Panc1 (cell line): ENCODE measurements at places on chromosomes 7 and 10.

GRCh38 chr10:118506671-118507590 lies 88.5 kb downstream of the PRLHR start:
- DNase-seq: no peak

GRCh38 chr10:35394934-35395333 lies 58.6 kb downstream of the CCNY start:
- no peak for DNase-seq

- DNase-seq: no peak
These were observed 53.1 kb upstream of the KMT2E start for GRCh38 chr7:104960741-104961448.

- no peak for DNase-seq
These were observed 76.4 kb downstream of the LARP4B start for GRCh38 chr10:855079-855478.

GRCh38 chr10:33212061-33212748 lies 122.3 kb downstream of the NRP1 start:
- DNase-seq: no peak

GRCh38 chr7:145474009-145474686 lies 638.3 kb upstream of the TPK1 start:
- no peak for DNase-seq

DNA sequence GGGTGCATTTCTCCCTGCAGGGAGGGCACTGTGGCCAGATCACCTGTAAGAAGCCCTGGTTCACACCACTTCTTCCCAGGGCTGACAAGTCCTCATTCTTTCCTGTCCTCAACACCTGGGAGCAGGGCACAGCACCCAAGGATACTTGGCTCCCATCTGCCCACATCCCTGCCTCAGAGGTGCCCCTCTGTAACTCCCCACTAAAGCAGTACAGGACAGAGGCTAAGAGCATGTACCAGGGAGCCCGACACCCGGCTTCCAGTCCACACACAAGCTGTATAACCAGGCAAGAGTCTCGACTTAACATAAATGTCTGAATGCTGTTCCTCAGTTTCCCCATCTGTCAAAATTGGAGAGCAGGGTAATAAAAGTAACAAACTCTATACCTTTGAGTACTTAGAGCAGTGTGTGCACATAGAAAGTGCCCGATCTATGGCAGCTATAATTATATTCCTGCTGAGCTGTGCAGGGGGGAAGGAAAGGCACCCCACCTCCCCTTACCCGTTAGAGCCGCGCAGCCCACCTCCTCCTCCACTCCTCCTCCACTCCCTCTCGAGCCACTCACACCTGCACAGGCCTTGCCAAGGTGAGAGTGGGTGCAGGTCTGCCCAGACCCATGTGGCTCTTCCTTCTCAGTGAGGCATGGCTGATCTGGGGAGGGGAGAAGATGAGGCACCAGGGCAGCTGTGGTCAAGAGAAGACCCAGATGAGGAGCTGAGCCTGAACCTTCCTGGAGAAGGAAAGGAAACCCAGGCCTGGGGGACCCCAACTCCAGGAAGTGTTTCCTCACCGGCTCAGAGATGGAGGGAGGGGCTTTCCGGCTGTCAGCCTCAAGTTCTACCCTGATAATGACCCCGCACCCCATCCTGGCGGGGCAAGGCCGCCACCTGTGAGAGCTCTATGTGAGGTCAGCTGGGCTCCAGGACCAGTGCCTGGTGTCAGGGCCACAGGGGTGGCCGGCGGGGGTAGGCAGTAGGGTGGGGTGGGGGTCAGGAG lies 22.6 kb downstream of the PODXL start:
- no peak for DNase-seq

DNA sequence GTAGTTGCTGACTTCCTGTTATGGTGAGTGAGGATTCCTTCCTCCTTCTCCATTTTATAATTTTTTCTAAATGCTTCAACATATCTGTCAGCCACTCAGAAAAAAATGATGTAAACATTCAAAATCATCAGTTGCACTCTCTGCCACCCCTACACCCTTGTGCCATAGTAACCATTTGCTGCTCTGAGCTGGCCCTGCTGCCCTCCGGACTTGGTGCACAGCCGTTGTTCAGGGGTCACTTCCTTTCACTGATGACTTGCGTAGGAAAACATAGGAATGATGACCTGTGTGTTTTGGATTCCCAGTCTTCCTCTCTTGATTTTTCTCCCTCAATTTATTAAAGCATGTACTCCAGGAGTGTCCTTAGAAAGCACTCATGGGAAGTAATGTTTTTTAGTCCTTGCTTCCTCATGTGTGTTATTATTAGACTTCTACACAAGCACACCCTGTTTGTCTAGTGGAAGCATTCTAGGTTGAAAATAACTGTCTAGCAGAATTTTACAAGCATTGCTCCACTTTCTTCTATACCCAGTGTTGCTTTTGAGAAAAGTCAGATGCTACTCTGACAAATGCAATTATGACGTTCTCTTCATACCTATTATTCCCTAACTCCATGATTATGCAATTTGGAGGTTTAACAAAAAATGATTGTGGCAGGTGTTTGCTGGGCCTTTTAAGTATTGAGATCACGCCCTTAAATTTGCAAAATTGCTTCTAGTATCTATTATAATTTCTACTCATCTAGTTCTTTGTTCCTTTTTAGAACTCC lies 62.6 kb upstream of the MTPN start:
- no peak for DNase-seq

- DNase-seq: no peak
These were observed 625.1 kb upstream of the PCDH15 start for GRCh38 chr10:55426138-55426537.

DNA sequence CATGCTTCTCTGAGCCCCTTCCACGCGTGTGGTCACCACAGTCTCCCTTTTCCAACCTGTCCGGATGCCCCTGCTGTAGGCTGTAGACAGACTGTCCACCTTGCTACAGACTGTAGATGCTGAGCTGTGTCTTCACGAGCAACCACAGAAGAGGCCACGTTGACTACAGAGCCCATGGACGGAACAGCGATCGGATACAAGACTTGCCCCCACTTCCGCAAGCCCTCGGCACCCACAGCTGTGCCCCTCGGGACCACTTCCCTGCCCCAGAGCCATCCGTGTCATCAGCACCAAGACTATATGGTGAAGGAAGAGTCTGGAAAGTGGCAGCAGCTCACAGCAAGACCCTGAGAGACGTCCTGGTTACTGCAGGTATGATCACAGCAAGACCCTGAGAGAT lies 491.4 kb downstream of the DNAJB6 start:
- DNase-seq: no peak

- no peak for DNase-seq
These were observed 14.1 kb downstream of the CREM start for GRCh38 chr10:35140727-35141126.

DNA sequence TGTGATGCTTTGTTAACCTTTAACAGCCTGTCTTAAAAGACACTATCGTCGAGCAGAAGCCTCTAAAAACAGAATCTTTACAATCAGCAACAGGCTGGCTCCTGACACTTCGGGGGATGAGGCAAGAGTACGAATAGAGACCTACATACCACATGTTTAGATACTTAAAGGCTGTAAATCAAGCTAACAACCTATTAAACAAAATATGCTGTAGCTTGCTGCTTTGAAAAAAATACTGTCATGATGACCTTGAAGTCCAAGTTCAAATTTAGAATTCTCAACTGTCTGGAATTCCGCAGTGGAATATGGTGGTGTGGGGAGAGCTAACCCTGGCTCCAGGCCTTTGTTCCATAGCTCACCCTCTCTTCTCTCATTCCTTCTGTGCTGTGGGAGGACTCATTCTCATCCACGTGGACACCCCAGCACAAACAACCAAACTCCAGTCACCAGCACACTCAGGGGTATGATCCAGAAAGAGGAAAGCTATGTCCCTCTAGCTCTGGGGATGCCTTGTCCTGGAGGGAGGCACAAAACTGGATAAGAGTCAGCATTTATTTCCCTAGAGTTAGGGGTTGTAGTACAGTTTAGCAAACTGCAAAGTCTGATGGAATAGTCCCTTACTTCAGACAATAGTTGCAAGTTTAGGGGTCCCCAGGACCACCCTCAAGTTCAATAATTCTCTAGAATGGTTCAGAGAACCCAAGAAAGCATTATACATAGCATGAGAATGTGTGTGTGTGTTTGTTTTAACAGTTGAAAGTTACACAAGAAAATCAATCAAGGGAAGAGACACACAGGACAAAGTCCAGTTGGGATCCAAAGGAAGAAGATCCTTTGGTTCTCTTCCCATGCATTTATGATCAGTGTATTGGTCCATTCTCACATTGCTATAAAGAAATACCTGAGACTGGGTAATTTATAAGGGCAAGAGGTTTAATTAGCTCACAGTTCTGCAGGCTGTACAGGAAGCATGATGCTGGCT lies 196.1 kb upstream of the SVIL start:
- DNase-seq: no peak

DNA sequence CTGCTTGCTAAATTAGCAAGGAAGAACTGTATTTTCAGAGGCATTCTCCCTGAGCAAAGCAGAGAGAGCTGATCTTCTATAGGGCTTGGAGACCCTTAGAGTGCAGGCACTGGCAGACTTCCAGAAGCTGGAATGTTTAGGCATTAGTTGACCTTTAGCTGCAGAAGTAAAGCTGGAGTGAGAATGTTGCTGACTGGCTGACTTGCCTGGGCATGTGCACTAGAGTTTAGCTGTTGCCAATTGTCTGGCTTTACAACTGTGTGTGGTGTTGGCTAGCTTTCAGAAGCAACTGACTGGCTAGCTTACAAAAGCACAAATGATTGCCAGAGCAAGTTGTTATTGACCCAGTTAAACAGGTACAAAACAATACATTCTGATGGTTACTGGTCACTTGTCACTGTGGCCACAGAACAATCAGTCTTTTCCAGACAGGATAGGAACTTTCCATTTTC lies 25.1 kb downstream of the FAM13C start:
- DNase-seq: no peak

GRCh38 chr10:93876381-93876780 lies 17.4 kb upstream of the SLC35G1 start:
- no peak for DNase-seq

DNA sequence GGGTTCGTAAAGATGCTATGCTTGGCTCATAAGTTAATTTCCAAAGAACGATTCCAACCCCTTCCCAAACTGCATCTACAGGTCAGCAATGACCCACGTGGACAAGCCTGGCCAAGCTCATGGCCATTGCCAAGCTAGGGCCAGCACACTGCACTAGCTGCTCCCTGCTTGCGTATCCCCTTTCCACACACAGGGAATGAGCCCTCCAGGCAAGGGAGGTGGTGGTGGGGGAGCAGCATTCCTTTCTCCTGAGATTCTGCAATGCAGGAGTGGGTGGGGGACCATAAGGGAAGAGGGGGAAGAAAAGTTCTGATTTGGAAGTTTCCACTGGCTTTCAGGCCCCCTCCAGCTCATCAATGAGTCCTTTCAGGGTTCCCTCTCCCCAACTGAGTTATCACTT lies 56.0 kb downstream of the SH3PXD2A start:
- DNase-seq: no peak

DNA sequence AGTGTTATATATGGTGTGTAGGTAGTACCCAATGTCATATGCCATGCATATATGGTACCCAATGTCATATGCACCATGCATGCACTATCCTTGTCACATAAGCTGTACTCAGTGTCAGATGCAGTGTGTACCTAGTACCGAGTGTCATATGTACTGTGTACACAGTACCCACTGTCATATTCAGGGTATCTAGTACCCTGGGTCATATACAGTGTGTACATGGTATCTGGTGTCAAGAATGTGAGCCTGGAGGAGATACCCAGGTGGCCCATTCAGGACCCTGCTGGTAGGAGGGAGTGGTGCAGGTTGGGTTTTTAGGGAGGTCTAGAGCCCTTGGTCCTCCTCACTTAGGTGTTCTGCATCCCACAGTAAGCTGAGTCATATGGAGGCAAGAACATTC lies 1.8 kb downstream of the ZMYND11 start:
- no peak for DNase-seq

DNA sequence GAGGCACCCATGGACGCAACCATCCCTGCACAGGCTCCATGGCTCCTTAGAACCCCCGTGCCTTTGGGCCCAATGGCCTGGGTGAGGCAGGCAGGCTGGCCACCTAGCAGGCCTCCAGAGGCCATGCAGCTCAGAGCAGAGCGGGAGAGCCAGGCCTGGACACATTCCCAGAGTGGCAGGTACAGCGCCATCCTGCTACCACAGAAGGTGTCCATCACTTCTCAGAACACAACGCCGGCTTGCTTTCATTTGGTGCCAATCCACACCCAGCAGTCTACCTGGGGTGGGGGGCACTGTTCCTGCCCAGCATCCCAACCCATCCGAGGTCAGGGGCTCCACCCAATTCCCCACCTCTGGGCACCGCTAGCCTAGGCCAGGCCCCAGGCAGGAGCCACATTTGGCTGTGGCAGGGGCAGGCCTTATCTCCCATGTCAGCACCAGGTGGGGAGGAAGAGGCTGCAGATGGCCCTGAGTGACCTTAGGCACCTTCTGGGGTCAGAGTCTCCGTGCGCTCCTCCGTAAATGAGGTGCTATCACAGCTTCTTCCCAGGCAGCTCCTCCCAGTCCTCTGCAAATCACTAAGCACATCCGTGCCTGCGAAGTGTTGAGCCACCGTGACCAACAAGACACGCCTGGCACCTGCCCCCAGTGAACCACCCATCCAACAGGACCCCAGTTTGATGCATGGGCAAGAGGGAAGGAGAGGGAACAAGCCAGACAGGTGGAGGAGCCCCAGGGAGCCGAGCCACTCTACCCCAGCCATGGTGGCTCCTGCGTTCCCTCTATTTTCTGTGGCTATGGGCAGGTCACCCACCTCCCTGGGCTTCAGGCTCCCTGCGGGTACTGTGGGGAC lies 14.2 kb downstream of the KCNH2 start:
- DNase-seq: no peak

- DNase-seq: no peak
These were observed 413.9 kb downstream of the LRMDA start for GRCh38 chr10:75845176-75845947.

DNA sequence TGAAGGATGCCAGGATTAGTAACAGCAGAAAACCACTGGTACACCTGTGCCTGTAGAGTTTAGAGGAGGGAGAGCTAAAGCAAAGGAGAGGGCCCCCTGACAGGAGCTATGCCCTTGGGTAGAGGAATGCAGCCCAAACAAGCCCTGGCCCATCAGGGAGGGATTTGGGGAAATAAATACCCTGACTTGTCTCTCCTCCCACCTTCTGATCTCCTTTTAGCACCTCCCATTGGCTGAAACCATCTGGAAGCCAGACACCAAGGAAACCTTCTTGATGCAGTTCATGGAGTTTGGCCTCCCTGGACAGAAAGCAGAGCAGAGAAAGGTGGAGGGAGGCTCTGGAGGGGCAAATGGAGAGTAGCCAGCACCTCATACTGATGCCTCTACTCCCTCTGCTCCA lies 45.3 kb downstream of the ADRA2A start:
- DNase-seq: no peak

DNA sequence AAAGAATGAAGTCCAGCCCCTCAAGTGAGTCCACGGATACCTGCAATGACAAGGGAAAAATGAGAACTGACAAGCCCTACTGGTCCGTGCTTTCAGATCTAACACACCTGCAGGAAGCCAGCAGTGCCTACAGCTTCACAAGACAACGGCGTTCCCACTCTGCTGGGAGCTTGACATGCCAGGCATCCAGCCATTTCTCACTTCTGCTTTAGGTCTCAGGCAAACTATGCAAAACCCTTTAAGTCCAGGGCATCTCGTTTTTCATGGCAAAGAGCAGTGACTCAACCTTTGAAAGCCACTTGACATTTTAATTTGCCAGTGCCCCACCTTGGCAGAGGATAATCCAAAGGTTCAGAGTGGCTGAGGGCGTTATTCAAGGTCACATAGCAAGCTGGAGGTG lies 49.1 kb upstream of the GPAM start:
- DNase-seq: no peak
